ENCODE measurements at places on chromosomes 5 and 9.
A peak's percentile ranks its signal among the peaks of the same experiment; 100 is the strongest.

GRCh38 chr5:132369007-132369473, 470 bp upstream of the SLC22A5 start:
- DNase-seq, result peak; percentile 55

DNA sequence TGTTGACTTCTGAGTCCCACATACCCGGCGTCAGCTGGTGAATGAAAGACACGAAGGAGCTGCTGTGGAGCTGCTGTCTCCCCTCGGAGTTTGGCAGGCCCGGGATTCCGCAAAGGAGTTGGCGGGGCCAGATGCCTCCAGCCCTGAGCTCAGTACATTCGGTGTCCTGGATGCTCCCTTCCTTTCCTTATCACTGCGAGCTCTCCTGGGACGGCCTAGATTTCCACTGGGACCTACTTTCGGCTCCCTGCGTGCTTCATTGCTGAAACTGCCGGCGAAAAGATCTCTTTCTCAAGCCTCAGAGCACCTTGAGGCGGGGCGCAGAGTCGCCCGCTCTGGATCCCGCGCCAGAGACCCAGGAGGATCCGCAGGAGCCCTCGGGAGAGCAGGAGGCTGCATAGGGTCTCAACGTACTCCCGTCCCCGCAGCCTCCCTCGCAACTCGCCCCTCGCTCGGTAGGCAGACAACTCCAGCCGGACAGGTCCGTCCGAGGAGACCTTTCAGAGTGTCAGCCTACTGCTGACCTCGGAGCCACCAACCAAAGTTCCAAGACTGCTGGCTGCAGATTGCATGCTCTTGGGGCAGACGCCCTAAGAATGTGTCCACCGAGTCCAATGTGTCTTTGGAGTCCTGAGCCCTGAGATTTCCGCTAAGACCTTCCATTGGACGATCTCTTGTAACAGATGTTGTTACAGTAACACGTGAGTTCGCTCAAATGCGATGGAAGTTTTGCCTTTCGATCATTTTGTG, 6.1 kb downstream of the ANXA2R start:
- no peak for DNase-seq

GRCh38 chr5:107639990-107640389, 30.7 kb downstream of the EFNA5 start:
- DNase-seq, result no peak

DNA sequence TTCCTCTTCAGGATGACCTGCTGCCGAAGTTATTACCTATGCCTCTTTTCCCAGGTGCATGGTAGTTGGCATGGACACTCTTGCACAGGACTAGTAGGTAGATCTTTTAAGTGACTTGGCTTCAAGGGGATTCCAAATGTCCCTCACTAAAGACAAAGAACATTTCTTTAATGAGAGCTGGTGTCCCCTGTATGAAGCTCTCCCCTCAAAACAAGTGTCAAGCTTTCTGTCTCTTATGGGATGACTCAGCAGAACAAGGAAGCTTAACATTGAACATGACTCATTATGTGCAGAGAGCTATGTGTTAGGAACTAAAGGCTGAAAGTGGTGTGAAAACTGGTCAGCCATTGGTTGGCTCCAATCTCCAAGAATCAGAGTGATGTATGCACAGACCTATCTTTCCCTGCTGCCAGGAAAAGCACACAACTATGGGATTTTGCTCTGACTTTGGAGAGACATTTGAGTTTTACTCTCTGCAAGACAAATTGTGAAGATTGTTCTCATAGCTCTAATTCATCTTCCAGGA, 120.5 kb downstream of the PRDM6 start:
- DNase-seq, result no peak

DNA sequence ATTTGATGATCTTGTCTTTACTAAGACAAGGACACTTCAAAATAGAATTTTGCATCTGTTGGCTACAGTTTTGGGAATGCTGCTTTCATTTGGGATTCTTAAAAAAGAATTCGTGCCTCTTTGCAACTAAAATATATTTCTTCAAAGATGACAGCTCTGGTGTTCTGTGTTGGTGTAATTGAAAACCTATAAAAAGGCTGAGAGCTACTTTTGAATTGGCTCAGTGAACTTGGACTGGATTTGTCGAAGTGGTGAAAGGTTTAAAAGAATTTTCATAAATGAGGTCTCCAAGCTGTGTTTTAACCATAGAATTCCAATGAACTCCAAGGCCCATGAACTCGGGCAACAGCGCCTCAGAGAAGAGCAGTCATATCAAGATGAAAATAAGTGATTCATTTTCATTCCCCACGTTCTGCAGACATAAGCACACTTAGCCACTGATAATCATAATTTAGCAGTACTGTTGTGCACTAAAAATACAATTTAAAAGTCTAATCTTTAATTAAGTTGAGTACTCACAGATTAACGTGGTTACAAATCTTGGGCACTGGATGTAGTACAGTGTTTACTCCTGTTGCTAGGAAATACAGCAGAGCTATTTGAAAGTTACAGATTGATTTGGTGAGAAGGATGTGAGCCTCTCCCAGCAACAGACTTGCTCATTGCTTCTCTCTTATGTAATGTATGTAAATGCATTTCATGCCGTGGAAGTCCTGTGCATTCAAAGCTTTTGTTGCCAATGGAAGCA, 10.9 kb downstream of the SNCAIP start:
- DNase-seq, result no peak

- no peak for DNase-seq
Observed at GRCh38 chr5:142096382-142096781, 12.2 kb upstream of the NDFIP1 start.

GRCh38 chr5:68494771-68495170, 279.2 kb downstream of the PIK3R1 start:
- no peak for DNase-seq

DNA sequence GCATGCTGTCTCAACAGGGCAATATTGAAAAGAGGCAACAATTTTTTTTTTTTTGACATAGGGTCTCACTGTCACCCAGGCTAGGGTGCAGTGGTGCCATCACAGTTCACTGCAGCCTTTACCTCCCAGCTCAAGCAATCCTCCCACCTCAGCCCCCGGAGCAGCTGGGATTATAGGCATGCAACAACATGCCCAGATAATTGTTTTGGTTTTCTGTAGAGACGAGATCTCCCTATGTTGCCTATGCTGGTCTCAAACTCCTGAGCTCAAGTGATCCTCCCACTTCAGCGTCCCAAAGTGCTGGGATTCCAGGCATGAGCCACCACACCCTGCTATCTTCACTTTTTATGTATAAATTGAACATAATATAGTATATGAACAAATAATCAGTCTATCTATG, 47.6 kb downstream of the PRELID2 start:
- no peak for DNase-seq

DNA sequence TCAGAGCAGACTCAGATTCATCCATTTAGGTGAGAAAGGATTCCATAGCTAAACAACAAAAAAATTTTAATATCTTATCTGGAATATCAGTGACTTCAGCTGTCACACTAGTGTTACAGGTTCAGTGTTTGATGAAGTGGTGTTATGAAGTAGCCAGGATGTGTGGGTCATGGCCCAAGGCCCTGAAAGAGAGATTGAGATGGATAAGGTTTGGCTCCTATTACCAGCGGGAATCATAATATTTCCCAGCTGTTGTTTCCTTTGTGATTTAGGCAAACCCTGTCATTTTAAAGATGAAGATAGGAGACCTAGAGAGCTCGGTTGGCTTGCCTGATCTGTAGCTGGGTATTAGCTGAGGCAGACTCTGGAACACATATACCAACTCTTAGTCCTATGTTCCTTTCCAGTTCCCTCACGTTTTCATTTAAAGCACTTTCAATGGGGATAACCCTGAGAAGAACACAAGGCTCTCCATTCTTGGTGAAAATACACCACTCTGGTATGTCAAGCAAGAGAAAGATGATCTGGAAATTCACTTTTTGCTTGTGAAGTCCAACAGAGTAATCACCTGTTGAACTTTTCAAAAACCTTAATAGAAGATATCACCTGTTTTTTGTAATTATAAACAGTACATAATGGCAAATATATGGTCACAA, 54.8 kb downstream of the SV2C start:
- no peak for DNase-seq

DNA sequence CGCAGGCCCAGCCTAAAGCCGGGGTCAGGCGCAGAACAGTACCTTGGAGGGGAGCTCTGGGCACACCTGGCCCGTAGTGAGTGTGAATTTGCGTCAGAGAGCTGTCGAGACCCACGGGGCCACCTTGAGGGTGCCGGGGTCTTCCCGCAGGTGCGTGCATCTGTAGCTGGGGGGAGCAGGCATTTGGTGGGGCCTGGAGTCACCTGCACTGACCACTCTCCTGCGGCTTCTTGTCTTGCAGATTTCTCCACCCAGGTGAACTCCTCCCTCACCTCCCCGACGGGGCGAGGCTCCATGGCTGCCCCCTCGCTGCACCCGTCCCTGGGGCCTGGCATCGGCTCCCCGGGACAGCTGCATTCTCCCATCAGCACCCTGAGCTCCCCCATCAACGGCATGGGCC, 75.1 kb downstream of the RXRA start:
- DNase-seq, result no peak

- no peak for DNase-seq
Observed at GRCh38 chr9:38057416-38058195, 11.4 kb downstream of the SHB start.

GRCh38 chr9:89354471-89354870, 36.2 kb downstream of the SECISBP2 start:
- no peak for DNase-seq

Data from midbrain (tissue), 1 donor.